Stimulated activated CD8-positive, alpha-beta memory T cell treated with anti-CD3 and anti-CD28 coated beads, Interleukin-7, amount 100 ng/mL, for 48 hours (primary cell): ENCODE measurements at places on chromosomes 5 and 9.

- no peak for DNase-seq
Observed at GRCh38 chr5:128904805-128905567, 60.3 kb upstream of the SLC27A6 start.

- no peak for DNase-seq
Observed at GRCh38 chr9:136995362-136995761, 1.0 kb downstream of the CLIC3 start.

DNA sequence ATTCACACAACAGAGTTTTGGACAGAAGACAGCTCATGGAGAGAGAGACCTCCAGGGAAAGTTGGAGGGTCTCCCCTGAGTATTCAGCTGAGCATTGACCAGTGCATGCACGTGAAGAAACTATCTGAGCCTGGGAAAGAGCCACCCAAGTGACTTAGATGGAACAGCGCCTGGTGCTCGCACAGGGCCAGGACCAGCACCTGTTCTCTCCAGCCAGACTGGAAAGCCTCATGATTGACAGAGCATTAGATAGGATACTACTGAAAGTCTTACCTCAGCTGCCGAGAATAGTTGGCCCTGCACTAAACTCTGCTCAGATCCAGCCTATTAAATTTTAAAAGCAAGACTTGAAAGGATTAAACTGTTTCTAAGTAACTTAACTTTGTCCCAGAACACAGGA, 28.3 kb upstream of the NEURL1B start:
- DNase-seq: no peak

DNA sequence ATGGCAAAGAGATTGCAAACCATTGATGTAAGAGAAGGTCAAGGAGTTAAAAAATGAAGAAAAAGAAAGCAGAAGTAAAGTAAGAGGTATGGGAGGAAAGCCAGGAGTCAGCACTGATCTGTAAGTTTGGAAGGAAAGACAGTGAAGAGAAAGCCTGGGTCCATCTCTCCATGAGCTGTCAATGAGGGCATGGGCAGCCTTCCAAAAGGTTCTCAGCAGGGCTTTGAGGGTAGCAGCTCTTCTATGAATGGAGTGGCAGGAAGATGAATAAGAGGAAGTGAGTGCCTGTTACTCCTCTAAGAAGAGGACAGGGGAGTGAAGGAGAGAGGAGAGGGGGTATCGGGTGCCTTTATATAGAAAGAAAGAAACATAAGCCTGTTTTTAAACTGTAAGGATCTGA, 97.1 kb downstream of the ADCY2 start:
- DNase-seq: no peak

- no peak for DNase-seq
Observed at GRCh38 chr5:78958672-78959445, 26.3 kb downstream of the ARSB start.

GRCh38 chr9:70256123-70256551, 2.6 kb upstream of the SMC5 start:
- DNase-seq: no peak

- DNase-seq: no peak
Observed at GRCh38 chr5:123047706-123048105, 11.2 kb upstream of the PPIC start.

DNA sequence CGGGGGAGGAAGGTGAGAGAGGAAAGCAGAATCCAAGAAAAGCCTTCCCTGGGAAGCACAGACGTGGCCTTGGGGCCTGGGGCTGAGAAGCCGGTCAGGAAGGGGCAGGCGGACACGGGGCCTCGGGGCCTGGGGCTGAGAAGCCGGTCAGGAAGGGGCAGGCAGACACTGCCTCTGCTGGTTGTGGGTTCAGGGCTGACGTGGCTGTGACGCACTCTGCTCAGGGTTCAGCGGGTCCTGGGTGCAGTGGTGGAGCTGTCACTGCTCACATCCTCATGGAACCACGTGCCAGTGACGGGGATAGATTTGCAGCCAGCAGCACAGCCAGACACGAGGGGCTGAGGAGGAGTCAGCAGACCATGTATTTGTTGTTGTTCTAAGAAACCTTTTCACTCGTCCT, 12.8 kb downstream of the PAEP start:
- DNase-seq: no peak

DNA sequence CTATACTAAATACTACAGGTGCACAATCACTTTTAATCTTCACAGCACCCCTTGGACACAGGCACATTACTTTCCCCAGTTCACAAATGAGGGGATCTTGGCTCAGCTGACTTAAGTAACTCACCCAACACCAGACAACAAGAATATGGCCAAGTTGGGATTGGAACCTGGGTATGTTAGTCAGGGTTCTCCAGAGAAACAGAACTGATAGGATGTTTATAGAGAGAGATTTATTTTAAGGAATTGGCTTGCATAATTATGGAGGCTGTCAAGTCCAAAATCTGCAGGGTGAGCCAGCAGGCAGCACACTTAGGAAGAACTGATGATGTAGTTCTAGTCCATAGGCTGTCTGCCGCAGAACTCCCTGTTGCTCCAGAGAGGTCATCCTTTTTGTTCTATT, 312.9 kb downstream of the MAN2A1 start:
- no peak for DNase-seq

DNA sequence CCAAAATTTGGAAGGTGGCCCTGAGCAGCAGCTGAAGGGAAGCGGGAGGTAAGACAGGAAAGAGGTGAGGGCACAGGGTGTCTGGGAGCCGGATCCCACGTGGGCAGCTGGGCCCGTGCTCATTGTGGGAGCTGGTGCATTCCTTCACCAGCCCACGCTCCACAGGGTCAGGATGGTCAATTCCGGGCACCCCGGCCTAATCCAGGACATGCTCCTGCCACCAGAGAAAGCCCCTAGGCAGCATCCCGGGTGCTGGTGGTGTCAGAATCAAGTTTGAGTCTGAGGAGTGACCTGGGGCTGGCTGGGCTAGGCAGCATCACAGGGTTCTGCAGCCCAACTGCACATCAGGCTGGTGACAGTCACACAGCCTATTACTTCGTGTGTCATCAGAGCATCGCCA, 7.1 kb upstream of the PDCD6 start:
- no peak for DNase-seq

GRCh38 chr5:166724284-166724683, 1567.2 kb upstream of the WWC1 start:
- DNase-seq: no peak

GRCh38 chr9:119898316-119898715, 529.1 kb upstream of the BRINP1 start:
- DNase-seq: no peak

DNA sequence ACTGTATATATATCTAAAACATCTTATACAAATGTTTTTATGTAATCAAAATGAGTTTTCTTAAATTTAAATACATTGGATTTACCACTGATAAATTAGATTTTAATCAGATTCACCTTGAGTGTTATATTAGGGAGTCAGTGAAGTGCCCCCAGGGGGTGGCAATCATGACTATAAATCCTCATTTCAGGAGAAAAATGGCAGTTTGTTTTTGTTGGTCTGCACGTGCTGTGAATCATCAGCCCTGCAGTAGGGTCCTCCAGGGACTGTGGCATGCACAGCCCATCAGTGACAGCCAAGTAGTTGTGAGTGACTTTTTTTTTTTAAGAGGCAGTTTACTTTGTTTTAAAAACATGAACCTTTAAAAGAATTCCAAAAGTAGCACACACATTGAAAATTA, 65.2 kb downstream of the ZSWIM6 start:
- DNase-seq: no peak

- no peak for DNase-seq
Observed at GRCh38 chr5:96629774-96630173, 32.4 kb upstream of the CAST start.

DNA sequence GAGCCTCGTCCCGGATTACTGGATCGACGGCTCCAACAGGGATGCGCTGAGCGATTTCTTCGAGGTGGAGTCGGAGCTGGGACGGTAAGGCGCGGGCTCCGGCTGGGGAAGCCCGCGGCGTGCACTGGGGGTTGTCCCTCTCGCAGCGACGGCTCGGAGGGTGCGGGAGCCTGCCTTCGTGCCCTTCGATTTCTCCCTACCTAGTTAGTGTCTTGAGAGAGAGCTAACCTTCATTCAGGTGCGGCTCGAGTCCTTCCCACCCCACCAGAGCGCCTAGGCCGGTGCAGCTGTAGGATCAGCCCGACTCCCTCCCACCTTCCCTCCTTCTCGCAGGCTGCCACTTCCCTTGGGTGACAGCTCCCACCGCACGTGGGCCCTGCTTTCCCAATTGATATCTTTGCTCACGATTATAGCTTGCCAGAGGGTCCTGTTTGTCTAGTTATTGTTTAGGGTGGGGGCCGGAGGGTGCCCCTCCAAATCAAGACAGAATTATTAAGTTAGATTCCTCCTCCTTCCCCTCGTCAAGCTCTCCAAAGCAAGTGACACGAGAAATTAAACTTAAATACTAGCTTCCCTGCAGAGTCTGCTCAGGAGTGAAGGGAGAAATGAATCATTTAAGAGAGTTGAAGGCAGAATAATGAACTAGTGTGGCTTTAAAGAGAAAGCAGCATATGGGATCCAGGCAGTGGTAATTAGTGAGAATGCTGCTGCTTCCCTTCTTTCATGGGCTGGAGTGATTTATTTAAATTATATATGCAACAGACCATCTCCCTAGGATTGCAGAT, 569 bp downstream of the CAMK4 start:
- DNase-seq: peak; percentile 20

- no peak for DNase-seq
Observed at GRCh38 chr9:14812806-14813205, 90.3 kb upstream of the CER1 start.

DNA sequence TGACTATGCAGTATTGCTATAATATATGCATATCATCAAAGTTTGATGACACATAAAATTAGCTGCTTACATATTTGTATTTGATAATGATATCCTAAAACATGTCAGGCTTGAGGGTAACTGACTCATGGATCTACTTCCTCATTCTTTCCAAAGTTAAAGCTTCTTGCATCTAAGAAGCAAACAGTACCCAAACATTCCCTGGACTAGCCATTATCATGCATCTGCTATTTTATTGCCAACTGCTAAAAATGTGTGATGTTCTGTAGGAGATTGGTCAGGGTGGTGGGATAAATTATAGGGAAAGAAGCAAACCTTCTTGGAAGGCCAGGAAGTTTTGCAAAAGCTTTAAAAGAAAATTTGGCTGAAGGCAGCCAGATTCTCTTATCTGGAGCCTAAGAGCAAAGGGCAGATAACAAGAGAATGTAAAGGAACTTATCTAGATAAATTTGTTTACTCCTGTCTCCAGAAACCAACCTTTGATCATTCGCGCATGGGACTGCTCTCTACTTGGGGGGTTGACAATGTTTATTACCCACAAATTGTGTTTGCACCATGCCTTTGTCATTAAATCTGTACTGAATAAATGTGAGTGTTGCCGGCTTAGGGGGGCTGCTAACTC, 604.1 kb upstream of the TLE4 start:
- DNase-seq: no peak

- no peak for DNase-seq
Observed at GRCh38 chr5:116577064-116577788, 2.6 kb upstream of the SEMA6A start.

- no peak for DNase-seq
Observed at GRCh38 chr9:123772374-123772773, 157.6 kb downstream of the DENND1A start.

GRCh38 chr9:110334183-110334582, 3.5 kb downstream of the TXNDC8 start:
- DNase-seq: no peak

DNA sequence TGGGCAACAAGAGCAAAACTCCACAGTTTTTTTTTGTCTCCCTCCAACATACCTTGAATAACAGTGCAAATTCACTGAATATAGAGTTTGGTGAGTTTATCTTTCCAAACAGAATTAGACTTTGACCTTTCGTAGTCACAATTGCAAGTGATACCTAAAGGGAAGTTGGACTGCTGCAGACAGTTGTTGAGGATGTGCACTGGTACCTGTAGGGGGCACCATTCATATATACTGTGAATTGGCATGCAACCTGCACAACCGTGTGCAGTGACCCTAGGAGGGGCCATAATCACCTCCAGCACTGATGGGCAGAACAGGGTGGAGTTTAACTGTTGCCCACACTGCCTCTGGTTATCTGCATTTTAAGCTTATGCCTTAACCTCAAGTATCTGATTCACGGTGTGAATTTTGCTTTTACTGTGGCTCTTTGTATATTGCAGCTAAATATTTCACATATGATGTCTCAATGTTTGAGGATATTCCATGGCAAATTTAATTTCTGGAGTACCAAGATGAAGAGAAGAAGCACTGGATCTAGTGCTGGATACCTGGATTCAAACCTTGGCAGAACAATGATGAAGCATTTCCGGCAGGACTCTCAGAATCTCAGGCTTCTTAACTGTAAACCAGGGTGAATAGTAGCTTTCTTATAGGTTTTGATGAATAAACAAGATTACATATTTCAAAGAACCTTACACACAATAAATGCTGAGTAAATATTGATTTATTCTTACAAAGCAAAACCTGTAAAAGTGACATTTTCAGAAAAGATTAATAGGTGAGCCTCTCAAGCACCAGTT, 144.3 kb downstream of the ACTBL2 start:
- no peak for DNase-seq

DNA sequence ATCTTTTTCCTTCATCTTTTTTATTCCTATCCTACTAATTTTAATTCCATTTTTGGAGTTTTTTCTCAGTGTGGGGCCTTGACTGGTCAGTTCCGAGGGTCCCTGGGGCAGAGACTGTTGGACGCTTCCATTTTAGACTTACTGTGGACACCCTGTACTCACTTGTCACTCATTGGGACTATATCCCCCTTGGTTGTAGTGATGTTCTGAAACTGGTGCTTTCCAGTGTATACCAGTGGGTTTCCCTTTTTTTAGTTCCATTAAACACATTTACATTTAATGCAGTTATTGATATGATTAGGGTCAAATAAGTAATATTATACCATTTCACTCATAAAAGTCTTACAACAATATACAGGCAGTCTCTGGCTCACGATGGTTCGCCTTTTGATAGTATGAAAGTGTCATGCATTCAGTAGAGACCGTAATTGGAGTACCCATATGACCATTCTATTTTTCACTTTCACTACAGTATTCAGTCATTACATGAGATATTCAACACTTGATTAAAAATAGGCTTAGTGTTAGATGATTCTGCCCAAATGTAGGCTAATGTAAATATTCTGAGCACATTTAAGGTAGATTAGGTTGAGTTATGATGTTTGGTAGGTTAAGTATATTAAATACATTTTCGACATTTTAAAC, 46.0 kb downstream of the CNOT6 start:
- DNase-seq: no peak

DNA sequence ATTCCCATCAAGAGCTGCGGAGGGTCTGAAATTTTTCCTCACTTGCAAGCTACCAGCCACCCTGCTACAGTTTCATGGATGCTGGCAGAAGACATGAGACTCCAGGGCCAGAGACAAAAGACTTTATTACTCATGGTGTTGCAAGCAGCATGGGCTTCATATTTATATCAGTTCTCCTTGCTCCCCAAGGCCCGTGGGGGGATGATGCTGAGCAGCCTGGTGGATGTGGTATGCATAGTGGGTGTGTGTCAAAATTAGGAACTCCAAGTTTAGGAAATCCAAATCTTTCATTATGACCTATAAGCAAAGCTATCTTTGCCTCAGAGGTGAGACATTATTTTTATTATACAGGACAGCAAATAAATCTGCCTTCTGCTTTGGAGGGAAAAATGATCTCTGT, 105.7 kb upstream of the ALDH1B1 start:
- no peak for DNase-seq

- no peak for DNase-seq
Observed at GRCh38 chr9:110809038-110809595, 140.5 kb downstream of the MUSK start.

GRCh38 chr5:10310066-10310779, 2.5 kb upstream of the CMBL start:
- DNase-seq: no peak

GRCh38 chr9:101274971-101275768, 109.6 kb downstream of the BAAT start:
- DNase-seq: no peak

GRCh38 chr5:482021-482420, 39.0 kb downstream of the EXOC3 start:
- DNase-seq: no peak

GRCh38 chr5:64666078-64666477, 24.2 kb upstream of the SHISAL2B start:
- no peak for DNase-seq
